Fibroblast of mammary gland (primary cell): ENCODE measurements at places on chromosomes 7 and 10.
A peak's percentile ranks its signal among the peaks of the same experiment; 100 is the strongest.

GRCh38 chr7:149669121-149669818 lies 104.1 kb downstream of the ZNF467 start:
- peak; percentile 62 for DNase-seq

DNA sequence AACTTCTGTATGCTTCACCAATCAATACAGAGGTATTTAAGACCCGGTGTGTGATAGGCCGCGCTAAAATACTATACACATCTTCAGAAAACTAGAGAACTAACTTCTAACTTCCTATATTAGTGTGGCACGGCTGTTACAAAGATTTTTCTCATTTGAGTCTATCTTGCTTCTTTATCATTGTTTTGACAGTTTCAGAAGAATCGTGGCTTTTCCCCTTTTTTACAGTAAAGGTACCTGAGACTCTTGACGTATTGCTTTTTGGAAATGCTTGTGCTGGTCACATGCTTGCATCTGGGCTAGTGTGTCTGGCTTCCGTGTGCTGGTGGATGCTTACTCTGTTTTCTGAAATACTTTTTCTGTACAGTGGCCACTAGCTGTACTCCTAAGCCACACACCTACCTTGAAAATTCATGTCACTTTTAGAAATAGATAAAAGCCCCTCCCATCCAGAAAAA lies 12.7 kb downstream of the IKZF1 start:
- no peak for DNase-seq

DNA sequence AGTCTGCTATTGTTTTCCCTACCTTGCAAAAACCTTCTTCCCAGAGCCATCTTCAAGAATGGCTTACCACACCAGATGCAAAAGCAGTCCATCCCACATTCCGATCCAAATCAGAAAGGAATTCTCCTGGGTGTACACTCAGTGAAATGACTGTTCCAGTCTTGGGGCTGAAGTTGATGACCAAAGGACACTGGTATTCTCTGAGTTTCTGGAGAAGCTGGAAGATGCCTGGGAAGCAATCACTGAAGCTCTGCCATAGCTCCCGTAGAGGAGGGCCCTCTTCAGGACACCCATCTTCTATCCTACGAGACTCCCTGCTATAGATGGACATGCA lies 155.7 kb downstream of the LCOR start:
- DNase-seq: peak; percentile 20

- DNase-seq: peak; percentile 51
These were observed 144.5 kb downstream of the PPP1R3A start for GRCh38 chr7:113774182-113774807.

GRCh38 chr7:137850571-137850970 lies 3.8 kb upstream of the DGKI start:
- peak; percentile 53 for DNase-seq

- no peak for DNase-seq
These were observed 185.8 kb downstream of the GRM8 start for GRCh38 chr7:127066974-127067373.

GRCh38 chr10:13743101-13743693 lies 156.4 kb downstream of the PRPF18 start:
- DNase-seq: peak; percentile 31
